ENCODE measurements at places on chromosomes 7 and 10. TPM values are rescaled to one million over a fixed set of nuclear protein-coding genes. Genes with fewer than 3 reads are reported as not detected.

The ANKRD2 gene
- total RNA-seq = 4.8 TPM

The ELOVL3 gene
- total RNA-seq = 0.76 TPM

The AKR1C4 gene
- not detected for total RNA-seq

The FRMD4A gene
- 89.2 TPM for total RNA-seq

The HERPUD2 gene
- total RNA-seq = 27.7 TPM

The FBXL13 gene
- total RNA-seq = 6.6 TPM

The CRPPA gene
- 14.3 TPM for total RNA-seq

The TEX36 gene
- total RNA-seq = not detected

The MSS51 gene
- total RNA-seq = 4.6 TPM

The GNG11 gene
- total RNA-seq = 3.3 TPM

The RAPGEF5 gene
- total RNA-seq = 240 TPM

The OR9A2 gene
- total RNA-seq = 5.5 TPM

The SLC16A12 gene
- total RNA-seq = 0.70 TPM

The PSPH gene
- total RNA-seq = 18.3 TPM

The TSPAN33 gene
- 30.5 TPM for total RNA-seq

The HTRA1 gene
- total RNA-seq = 174 TPM

The NCF1 gene
- 1.4 TPM for total RNA-seq

The ACBD7 gene
- total RNA-seq = 43.2 TPM

The KCND2 gene
- 25.7 TPM for total RNA-seq

The MYH16 gene
- total RNA-seq = not detected

The GPC2 gene
- total RNA-seq = 4.7 TPM

The CDC14C gene
- total RNA-seq = not detected

The PNLIPRP1 gene
- not detected for total RNA-seq

The MET gene
- total RNA-seq = 15.0 TPM

The WEE2 gene
- 0.18 TPM for total RNA-seq

The TCAF2 gene
- total RNA-seq = 2.6 TPM

The MARVELD1 gene
- 3.3 TPM for total RNA-seq

The GOLGA7B gene
- total RNA-seq = 43.7 TPM

The VAX1 gene
- total RNA-seq = 2.9 TPM

The PSD gene
- total RNA-seq = 298 TPM

The TET1 gene
- total RNA-seq = 7.9 TPM

The EVX1 gene
- not detected for total RNA-seq

The HTR5A gene
- total RNA-seq = 16.2 TPM

The PRRT4 gene
- total RNA-seq = 3.1 TPM

The STRIP2 gene
- 14.7 TPM for total RNA-seq

The STEAP1 gene
- 3.5 TPM for total RNA-seq

The GPR22 gene
- 16.7 TPM for total RNA-seq

The SAMD9L gene
- 6.0 TPM for total RNA-seq

The ANKRD1 gene
- total RNA-seq = not detected

The GCK gene
- total RNA-seq = 5.7 TPM

The SNCG gene
- total RNA-seq = 290 TPM

The CLDN3 gene
- not detected for total RNA-seq

The PRKG1 gene
- total RNA-seq = 22.1 TPM

The CUBN gene
- total RNA-seq = 4.1 TPM

The PLPP4 gene
- 5.7 TPM for total RNA-seq

The TLX1 gene
- total RNA-seq = not detected

The ABCB8 gene
- 75.3 TPM for total RNA-seq

All from dorsolateral prefrontal cortex (tissue), 122 donors.